ENCODE measurements at places on chromosomes 3 and 15.

DNA sequence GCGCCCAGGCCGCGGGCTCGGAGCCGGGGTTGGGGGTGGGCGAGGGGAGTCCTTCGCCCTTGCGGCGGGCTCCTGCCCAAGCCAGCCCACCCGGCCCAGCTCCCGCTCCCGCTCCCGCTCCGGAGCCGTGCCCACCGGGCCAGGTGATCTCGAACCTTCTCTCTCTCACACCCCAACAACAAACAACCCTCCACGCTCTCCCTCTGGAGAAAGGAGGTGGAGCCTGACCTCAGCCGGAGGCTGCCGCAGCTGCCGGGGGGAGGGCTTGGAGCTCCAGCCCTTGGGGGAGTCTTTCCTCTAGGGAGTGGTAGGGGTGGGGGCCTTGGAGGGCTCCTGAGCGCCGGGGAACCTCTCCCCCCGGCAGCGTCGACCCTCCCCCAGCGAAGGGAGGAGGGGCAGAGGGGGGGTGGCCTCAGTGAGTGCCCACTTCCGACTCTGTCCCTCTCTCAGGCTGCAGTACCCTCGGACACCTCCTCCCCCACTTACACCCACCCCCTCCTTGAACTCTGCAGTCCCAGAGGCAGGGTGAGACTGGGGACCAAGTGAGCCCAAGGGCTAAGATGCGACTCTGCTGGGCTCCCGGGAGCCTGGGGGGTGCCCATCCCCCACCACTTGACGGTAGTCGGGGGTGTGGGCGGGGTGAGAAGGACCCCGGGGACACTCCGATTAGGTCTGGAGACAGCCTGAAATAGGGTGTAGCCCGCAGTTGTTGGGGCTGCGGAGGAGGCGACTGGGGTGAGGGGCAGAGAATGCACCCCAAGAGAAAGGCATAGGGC lies 4.4 kb upstream of the BAHD1 start:
- no peak for DNase-seq

GRCh38 chr3:133384331-133385027 lies 15.4 kb upstream of the BFSP2 start:
- DNase-seq, result no peak

DNA sequence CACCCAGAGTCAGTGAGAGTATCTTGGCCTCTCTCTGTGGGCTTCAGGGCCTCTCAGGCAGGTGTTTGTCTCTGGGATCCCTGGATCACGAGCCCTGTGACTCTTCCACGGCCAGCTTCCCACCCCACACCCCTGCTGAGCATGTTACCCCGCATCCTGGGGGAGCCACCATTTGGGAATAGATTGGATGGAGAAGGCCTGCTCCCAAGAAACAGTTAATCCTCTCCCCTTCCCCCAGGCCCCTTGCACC lies 15.5 kb upstream of the SRP14 start:
- DNase-seq, result no peak

- no peak for DNase-seq
Observed at GRCh38 chr3:148698190-148698810, 597 bp downstream of the AGTR1 start.

- DNase-seq, result no peak
Observed at GRCh38 chr3:142916605-142917004, 27.7 kb upstream of the PCOLCE2 start.

DNA sequence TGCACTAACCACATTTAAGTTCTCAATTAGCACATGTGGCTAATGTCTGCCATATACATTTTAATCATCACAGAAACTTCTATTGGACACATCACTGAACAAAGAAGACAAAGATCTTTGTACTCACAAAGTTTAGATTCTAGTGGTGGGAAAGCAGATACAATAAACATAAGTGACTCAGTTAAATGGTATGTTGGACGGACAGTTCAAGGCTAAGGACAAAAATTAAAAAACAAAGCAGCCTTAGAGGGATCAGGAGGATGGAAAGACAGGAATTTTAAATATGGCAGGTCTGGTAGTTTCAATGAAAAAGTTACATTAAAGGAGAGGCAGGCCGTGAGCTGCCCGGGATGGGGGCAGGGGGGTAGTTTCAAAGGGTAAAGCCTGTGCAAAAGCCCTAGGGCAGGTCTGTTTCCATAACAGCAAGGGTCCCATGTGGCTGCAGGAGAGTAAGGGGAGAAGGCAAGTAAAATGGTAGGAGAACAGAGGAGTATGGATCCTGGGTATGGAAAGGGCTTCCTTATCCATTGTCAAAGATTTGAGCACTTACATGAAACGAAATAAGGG lies 220.7 kb downstream of the FHIT start:
- DNase-seq, result no peak

DNA sequence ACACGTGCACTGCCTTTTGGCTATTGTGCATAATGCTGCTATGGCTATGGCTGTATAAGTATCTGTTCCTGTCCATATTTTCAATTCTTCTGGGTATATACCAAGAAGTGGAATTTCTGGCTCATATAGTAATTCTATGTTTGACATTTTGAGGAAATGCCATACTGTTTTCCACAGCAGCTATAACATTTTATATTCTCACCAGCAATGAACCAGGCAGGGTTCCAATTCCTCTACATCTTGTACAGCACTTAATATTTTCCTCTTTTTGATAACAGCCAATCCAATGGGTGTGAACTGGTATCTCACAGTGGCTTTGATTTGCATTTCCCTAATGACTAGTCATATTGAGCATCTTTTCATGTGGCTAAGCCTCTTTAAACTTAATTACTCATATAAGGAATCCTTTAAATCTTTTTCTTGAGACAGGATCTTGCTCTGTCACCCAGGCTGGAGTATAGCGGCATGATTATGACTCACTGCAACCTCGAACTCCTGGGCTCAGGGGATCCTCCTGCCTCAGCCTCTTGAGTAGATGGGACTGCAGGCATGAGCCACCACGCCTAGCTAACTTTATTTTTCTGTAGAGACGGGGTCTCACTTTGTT lies 38.1 kb upstream of the IGDCC4 start:
- no peak for DNase-seq

GRCh38 chr3:42593635-42594034 lies 3.0 kb downstream of the SS18L2 start:
- no peak for DNase-seq

GRCh38 chr15:68515371-68516095 lies 63.3 kb upstream of the CORO2B start:
- no peak for DNase-seq

- no peak for DNase-seq
Observed at GRCh38 chr3:12179441-12179840, 20.7 kb upstream of the TIMP4 start.

- DNase-seq, result no peak
Observed at GRCh38 chr3:56838448-56838847, 36.7 kb upstream of the ARHGEF3 start.

DNA sequence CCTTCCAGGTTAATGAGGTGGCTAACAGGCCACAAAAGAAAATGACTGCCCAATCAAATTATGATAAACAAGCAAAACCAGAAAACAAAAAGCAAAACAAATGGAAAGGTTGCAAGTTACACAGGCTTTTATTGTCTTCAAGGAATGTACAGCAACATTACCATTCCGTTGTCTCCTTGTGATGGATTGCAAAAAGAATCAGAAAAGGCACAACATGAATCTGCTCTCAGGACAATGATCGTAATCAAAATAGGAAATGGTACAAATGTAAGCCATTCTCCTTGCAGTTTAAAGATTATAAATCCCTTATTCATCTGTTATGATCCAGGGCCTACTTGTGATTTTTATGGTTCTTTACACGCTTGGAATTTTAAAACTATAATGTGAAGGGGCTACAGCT lies 125.8 kb downstream of the ECT2 start:
- no peak for DNase-seq

GRCh38 chr3:148922467-148922866 lies 57.4 kb downstream of the CPA3 start:
- DNase-seq, result no peak

DNA sequence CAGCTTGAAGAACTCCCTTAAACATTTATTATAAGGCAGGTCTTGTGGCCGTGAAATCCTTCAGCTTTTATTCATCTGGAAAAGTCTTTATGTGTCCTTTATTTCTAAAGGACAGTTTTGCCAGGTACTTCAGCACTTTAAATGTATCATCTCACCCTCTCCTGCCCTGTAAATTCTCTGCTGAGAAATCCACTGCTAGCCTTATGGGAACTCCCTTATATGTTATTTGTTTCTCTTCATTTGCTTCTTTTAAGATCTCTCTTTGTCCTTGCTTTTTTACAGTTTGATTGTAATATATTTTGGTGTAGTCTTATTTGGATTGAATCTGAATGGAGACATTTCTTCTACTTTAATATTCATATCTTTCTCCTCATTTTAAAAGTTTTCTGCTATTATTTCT lies 86.7 kb upstream of the RBMS3 start:
- no peak for DNase-seq

DNA sequence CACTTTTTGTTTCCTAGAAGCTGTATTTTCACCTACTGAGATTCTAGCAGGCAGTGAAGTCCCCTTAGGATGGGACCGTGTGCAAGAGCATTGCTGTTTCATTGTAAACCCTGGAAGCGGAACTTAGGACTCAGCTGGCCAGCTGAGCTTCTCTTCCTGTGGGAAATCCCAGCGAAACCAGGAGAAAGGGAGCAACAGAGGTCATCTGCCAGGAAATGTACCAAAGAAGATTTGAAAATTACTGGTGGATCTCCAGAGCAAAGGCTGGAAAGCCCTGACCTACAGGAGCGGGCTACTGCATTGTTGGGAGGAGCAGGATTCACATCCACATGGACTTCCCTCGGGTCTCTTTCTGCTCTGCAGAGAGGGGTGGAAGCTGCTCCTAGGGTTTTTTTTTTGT lies 7.6 kb upstream of the ADPRH start:
- no peak for DNase-seq

DNA sequence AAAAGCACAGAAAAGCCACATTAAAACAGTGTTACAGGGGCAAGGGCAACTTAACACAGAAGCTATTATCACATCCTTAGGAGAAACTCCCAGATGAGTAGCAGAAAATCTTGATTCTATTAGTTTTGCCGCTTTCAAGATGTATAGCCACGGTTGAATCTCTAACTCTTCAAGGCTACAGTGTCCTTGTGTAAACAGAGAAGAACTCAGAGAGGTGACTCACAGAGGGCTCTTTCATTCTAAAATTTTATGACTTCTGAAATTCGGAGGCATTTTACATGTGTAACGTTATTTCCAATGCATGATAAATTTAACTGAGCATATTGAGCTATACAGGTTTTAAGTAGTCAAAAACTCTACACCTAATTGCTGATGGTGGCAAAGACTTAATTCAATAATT lies 846.6 kb downstream of the GBE1 start:
- DNase-seq, result no peak

- no peak for DNase-seq
Observed at GRCh38 chr3:49805367-49805782, 2.3 kb downstream of the INKA1 start.

DNA sequence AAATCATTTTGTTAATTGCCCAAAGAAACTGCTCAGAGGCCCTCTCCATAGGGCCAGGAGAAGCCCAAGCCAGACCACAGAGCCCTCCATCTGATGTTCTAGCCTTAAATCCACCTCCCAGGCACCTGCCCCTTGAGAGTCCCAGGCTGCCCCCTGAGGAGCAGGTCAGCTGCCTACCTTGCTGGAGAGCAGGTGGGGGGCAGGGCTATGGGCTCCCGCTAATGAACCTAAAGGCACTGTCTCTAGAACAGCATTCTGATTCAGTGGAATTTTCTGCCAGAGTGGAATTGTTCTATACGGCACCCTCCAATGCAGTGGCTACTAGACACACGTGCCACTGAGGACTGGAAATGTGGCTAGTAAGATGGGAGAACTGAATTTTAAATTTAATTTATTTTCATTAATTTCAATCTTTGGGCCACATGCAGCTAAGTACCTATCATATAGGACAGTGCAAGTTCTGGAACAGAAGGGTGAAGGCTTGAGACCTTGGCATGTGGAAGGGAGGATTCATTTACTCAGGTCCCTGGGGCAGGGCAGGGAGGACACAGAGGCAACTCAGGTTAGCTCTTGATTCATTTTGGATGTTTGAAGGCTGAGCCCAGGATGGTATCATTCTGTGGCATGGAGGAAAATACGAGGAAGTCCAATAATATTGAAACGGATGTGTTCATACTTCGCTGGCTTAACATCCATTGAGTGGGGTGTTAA lies 11.4 kb downstream of the AMOTL2 start:
- DNase-seq, result no peak

- no peak for DNase-seq
Observed at GRCh38 chr3:104132566-104133403, 1233.9 kb upstream of the ALCAM start.

DNA sequence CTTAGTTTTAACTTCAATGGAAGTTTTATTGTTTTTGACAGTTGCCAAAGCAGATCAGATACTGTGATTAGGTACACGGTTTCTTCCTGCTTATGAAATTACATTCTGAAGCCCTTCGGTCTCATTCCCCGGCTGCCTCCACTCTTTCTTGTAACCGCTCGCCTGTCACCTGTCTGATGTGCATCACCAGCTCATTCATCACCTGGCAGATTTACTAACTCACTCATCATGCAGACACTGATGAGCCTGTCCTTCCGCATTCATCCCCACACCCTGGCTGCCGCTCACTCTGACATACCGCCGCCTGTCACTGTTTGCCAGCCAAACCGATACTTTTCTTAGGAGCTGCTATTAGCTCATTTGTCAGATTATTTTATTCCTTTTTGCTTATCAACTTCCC lies 82.8 kb upstream of the NSMCE3 start:
- no peak for DNase-seq

GRCh38 chr3:56469141-56469540 lies 874 bp upstream of the ERC2 start:
- no peak for DNase-seq

DNA sequence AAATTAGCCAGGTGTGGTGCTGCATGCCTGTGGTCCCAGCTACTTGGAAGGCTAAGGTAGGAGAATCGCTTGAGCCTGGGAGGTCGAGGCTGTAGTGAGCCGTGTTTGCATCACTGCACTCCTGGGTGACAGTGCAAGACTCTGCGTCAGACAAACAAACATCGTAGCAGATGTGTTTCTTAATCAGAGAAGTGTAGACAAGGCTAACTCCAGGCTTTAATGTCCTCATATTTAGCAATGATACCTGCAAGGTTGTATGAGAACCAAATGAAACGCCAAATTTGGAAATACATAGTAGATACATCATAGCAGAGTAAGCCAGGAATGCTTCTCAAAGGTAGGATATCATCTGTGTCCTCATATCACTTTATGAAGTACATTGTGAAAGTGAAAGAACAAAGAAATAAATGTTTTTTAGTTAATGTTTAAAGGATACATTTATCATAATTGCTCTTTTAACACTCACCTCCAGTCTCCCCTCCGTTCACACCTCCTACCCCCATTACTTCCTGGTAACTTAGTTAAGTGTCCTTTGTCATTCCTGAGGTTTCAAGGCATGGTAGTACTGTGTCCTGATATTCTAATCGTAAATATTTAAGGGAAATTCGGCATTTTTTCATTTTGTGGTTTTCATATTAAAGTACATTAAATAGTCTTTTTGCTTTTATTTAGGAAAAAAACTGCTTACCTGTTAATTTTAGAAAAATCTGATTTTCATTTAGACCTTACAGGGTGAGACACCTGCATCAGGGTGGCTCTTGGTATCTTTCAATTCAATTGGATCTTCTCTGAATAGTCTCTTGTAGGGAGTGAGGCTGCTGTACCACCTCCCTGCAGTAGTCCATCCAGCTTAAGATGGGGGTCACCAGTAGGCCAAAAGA lies 96.1 kb downstream of the OPA1 start:
- DNase-seq, result no peak

All from T follicular helper cell (primary cell).